ENCODE measurements at places on chromosomes 2 and 18.

DNA sequence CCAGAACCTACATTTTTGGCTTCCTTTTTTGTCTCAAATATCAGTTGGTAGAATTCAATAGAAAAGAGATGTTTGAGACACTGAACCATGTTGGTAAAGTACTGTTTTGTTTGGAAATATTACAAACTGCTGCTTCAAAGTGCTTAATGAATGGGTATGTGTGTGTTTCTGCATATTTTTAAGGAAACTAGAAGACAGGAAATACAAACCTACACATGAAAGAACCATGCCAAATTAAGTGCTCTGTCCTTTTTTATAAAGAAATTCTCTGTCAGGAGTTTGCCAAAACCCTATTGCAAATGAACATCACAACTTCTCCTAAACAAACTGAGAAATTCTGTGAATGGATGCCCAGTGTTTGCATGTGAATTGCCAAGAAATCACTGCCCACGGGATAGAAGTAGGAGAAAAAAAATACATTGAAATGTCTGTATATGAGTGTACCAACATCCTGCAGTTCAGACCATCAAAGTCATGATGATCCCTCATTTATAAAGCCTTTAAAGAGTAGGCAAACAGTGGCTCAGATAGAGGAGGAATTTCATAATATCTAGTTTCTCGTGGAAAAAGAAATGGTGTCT, 69.6 kb upstream of the RND3 start:
- no peak for DNase-seq

GRCh38 chr2:86417961-86418360, 23.2 kb upstream of the KDM3A start:
- no peak for DNase-seq

DNA sequence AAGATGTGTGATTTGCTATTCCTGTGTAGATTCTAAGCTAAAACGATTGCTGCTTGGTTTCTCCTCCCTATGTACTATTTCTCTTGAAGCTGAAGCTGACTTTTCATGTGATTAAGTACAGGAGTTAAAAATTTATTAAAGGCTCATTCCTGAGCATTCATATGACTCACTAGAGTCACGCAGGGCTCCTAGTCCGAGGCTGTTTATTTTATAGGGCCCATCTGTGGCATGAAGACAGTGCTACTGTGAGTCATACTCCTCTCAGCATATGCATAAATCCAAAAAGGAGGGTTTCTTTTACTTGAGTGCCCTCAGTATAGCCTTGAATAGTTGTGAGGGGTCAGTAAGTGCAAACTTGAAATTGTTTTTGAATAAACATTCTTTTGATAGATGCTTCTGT, 378.8 kb downstream of the PTPRM start:
- DNase-seq, result no peak

- no peak for DNase-seq
These were observed 776 bp upstream of the SPEG start for GRCh38 chr2:219433666-219434467.

DNA sequence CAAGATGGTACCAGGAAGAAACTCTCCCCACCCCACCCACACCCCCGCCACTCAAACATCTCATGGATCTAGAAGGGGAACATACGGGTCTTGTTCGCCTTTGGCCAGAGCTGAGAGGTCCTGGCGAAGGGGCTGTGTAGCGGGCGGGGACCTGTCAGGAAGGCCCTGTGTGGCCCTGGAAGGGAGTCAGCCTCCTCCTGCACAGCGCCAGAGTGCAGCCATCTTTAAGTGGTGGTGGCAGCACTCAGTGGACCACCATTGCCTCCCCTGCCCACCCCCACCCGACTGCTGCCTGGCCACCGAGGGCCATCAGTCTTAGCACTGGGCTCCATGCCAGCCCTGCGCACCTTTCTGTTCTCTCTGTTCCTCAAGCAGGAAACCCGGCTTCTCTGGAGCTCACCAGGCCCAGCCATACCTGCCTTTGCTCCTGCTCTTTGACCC, 11.6 kb upstream of the FAHD2A start:
- DNase-seq, result no peak

GRCh38 chr18:46053368-46054095, 18.5 kb downstream of the PSTPIP2 start:
- DNase-seq, result no peak

GRCh38 chr2:239721991-239722759, 303.0 kb downstream of the NDUFA10 start:
- no peak for DNase-seq

GRCh38 chr2:97747285-97747684, 33.9 kb downstream of the ZAP70 start:
- no peak for DNase-seq

DNA sequence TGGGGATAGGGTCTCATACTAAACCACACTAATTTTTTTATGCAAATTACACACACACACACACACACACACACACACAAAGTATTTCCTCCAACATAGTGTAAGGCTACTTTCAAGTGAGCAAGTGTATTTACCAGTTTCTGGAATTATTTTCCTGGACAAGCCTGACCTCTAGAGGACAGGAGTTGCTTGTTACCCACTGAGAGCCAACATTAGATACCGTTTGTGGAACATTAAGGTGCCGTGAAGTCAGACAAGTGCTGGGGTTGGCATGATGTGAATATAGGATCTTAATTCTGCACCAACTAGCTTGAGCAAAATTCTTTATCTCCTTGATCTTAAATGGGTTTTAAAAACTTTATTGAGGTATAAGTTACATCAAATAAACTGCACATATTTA, 39.3 kb upstream of the SERPINB2 start:
- DNase-seq, result no peak

DNA sequence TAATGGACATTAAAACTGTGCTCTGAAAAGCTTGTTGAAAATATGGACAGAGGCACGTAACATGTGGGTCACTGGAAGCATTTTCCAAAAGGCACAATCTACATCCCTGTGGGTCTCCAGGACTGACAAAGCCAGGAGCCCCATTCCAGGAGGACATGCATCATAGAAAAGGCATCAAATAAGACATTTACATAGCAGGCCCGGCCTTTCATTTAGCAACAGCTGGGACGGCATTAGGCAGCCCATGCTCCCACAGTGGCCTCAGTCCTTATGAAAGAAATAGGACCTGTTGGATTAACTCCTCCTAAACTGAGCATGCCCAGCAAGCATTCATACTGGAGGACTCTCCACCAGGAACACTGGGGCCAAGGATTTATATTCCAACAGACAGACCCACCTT, 72.2 kb downstream of the TWIST2 start:
- no peak for DNase-seq

DNA sequence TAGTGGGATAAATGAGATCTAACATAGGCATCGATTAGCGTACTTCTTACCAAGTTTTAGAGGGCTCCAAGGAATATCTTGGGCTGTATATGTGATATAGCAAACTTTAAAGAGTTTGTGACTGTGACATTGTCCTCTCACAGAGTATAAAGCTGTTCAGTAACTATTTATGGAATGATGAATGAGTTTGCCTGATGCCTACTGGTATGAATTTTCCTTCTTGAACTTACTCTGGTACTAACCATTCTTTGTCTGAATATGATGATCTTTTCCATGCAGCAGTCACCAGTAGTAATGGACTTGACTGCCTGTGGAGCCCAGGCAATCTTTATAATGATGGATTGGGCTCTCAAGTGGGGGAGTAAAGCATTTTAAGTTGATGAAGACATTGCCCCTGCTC, 120.5 kb downstream of the PARD3B start:
- no peak for DNase-seq

- DNase-seq, result no peak
These were observed 31.9 kb downstream of the BMP10 start for GRCh38 chr2:68839260-68839833.

DNA sequence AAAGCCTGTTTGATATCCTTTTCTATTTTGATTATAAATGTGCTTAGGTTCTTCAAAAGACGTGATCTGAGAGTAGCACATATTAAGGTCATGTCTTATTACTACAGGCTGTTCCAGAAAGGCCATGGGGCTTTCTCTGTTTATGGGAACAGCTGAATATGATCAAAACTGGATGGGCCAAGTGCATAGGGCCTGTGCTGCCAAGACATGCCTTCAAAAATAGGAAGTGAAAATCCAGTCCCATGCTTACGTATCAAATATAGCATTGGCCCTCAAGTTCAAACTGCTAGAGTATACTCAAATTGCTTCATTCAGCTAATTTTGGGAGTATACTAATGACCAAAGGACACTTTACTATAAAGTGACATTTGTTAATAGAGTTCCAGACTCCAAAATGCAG, 24.1 kb downstream of the SLC25A52 start:
- no peak for DNase-seq
